ENCODE measurements at places on chromosomes 1 and 21.

DNA sequence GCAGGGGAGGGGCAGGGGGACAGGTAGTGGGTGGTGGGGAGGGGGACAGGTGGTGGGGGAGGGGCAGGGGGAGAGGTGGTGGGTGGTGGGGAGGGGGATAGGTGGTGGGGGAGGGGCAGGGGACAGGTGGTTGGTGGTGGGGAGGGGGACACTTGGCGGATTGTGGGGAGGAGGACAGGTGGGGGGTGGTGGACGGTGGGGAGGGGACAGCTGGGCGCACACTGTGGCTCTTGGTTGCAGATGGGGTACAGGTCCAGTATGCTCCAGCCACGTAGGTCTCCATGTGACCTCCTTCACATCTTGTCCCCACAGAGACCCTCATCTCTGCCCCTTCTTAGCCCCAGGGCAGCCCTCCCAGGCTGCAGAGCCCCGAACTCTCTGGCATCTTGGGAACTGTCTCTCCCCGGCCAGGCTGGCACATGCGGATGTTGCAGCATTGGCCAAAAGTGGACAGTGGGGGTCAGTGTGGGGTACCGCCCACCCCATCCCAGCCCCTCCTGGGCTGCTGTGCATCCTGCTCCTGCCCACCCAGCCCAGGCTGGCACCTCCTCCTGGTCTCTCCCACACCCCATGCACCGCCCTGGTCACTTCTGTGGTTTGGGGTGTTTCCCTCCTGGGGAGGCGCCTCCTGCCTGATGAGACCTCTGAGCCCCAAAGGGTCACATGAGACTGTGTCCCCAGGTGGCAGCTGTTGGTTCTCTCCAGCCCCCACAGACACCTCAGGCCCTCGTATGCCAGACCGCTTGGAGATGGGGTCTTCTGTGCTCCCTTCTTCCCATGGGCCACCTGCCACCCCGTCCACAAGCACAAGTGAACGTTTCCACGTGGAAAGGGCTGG, 7.6 kb upstream of the SLC19A1 start:
- no peak for DNase-seq

DNA sequence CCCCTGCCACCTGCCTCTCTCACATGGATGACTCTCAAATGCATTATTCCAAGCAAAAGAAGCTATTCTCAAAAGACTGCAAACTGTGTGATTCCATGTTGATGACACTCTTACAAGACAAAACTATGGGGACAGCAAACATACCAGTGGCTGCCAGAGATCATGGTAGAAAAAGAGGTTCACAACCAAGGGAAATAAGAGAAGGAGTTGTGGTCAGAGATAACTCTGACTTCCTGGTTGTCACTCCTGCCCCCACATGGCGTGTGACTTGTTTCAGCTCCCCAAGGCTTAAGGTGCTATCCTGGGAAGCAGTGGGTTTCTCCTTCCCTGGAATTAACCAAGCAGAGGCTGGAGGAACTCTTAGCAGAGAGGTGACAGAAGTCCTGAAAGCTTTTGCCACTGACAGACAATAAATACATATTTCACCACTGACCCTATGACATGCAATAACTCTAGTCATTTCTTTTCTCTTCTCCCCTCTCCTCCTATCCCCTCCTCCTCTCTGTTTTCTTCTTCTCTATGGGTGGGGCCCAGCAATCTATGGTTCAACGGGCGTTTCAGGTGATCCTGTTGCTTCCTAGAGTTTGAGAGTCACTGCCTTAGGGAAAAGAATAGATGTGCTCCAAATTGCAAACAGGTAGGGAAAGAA, 185.1 kb downstream of the FCRL5 start:
- no peak for DNase-seq

- DNase-seq, result no peak
Measured at GRCh38 chr1:183912265-183912886, 107.5 kb downstream of the RGL1 start.

DNA sequence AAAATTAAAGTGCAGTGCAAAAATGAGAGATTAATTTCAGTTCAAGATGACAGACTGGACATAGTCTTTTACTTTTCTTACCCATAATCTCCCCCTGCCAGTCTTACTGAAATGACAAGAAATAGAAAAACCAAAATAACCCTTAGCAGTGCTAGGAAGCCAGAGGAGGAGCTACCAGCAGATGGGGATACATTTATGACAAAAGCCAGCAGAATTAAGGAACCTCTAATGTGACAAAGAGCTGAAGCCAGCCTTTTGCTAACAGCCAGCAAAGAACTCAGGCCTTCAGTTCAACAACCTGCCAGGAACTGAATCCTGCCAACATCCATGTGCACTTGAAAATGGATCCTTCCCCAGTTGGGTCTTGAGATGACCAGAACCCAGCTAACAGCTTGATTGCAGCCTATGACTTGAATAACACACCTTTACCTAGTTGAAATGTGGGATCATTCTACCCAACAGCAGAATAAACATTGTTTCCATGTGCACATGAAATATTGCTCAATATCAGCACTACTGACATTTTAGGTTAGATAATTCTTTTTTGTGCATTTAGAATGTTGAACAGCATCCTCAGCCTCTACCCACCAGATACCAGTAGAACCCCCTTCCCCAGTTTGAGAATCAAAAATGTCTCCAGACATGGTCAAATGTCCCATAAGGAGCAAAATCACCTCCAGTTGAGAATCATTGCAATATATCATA, 7.9 kb upstream of the TRAF5 start:
- DNase-seq, result no peak

DNA sequence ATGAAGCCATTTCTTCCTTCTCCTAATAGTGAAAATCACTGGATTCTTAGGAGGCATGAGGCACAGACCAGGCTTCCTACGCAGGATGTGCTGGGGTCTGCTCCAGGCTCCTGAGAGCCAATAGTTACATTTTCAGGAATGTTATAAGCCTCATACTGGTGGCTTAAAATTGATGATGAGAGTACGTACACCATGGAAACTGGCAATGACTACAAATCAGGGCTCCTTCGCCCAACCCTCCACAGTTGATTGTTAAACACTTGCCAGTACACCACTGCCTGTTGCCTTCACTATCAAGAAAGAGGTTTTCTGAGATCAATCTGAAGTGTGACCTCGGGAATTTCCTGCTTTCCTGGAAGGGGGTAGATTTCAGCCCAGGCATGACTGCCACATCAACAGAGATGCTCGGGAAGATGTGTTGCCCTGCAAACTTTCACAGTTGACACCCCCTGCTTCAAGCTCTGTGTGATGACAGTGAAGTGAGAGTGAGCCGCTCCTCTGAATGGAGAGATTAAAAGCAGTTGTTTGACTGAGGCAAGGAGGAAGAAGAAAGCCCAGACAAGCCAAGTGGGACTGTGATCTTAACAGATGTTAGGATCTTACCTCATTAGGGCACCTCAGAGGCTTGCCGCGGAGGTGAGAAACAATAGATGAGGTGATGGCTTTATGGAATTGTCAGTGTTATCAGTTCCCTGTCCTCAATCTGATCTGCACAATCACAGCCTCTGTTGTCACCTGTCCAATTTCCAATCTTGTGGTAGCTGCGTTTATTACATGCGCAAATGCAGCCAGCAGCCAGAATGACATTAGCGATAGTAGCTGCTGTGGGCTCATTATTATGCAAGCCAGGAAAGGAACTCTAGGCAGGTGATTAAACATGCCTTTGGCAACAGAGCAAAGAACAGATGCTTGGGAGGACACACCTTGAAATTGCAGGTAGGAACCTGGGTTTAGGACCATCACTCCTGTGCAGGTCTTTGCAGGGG, 277.3 kb downstream of the KAZN start:
- DNase-seq, result no peak

DNA sequence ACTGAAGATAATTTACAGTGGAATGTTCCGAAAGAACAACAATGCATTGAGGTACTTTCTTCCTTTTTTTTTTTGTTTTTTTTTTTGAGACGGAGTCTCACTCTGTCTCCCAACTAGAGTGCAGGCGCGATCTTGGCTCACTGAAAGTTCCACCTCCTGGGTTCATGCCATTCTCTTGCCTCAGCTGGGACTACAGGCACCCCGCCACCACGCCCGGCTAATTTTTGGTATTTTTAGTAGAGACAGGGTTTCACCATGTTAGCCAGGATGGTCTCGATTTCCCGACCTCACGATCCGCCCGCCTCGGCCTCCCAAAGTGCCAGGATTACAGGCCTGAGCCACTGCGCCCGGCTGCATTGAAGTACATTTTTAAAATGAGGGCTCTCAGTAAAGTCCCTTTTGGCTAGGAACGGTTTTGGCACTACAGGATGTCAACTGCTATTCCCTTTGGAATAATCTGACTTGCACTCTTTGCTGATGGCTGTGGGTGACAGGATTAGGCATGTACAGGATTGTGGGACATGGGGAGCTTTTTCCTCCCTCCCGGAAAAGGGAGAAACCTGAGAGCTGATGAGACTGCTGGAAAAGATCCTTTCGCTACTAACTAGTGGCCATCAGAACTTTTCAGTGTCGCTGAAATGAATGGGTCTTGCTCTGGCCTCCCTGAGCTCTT, 56.9 kb upstream of the EDEM3 start:
- no peak for DNase-seq

DNA sequence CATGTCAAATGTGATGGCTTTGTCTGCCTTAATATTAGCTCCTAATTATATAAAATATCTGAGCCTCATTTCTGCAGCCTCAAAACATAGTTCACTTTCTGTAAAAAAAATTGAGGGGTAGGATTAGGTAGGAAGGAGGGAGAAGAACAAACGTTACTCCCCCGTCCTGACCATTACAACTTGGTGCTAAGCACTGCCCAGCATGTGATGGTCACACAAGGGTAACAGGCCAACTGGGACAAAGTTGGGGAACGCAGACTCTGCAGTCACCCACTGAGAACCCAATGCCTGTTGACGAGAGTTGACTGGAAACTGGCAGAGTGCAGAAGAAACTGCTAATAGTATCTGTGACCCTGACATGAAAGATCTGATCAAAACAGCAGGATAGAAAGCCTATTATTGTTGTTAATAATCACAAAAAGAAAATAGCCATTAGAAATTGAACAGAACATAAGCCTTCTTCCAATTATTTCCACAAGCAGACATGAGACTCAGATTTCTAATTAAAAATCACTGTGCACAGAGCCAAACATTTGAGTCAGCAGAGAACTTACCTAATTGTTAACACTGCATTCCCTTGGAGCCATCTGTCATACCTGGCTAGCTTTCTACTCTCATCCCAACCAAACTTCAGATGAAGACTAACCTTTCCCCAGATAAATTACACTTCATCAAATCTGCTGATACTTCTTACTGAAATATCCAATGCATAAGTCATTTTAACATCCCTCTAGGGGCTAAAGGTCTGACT, 5.5 kb downstream of the SORT1 start:
- DNase-seq, result no peak

DNA sequence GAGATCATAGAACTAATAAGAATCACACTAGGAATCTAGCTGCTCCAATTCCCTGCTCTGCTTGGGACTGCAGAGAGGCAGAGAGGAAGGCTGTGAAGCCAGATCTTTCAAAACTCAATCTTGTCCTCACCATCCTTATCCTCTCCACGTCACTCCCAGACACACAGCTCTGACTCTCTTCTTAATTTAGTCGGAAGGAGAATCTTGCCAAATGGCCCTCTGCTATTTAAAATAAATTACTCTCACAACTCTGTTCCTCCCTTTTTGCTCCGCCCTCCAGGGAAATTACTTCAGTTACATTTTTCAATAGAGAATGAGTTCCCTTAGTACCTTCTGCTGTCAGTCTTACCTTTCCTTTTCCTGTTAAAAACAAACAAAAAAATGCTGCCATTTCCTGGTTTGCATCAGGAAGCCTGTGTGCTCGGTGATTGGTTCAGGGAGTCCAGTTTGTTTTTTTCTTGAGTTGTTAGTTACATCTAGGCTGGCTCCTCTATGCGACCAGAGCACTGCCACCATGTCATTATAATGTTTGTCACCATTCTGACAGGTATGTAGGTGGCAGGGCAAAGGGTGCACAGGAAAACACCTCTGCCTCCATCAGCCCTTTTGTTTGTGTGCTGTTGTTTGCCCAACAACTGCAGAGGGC, 80.1 kb downstream of the FCRL5 start:
- no peak for DNase-seq

- peak; percentile 85 for DNase-seq
Measured at GRCh38 chr1:47569681-47570470, 132.0 kb downstream of the FOXD2 start.

Measured in AG04449 (cell line).